AML-193 (cell line): ENCODE measurements at places on chromosomes 6 and 20.

GRCh38 chr6:166361077-166361429 lies 18.7 kb upstream of the SFT2D1 start:
- DNase-seq: peak; percentile 82

DNA sequence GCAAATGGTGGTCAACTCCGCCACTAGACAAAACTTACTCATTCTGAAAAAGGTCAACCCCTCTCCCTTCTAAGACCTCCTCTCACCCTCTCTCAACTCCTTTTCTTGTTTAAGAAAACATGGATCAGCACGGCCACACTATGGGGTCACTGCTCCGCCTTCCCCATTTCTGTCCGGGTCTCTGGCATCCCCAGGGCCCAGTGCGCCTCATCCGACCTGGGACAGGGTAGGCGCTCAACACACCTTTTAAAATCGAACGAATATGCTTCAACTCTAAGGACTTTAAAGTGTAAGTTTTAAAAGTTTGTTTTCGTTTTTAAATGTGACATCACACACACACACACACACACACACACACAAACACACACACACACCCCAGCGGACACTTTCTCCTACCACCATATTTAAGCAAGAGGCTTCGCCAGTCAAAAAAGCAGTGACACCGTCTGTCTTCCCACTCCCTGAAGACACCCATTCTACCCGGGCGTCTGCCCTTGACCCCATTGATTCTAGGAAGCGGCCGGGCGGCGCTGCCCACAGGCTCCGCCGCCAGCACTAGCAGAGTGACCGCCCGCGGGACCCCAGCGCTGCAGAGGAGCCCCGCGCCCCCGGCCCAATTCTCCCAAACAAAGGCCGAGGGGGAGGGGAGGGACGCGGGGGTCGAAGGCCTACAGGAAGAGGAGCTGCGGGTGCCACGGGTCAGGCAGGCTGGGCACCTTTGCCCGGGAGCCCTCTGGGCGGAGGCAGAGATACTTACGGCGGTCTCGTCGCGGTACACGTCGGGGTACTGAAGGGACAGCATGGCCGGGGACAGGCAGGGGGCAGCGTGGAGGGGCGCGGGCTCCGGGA lies 568 bp downstream of the PREP start:
- DNase-seq: peak; percentile 82

GRCh38 chr20:17223553-17223952 lies 3.3 kb upstream of the PCSK2 start:
- no peak for DNase-seq

GRCh38 chr20:48538856-48539255 lies 288.9 kb downstream of the PREX1 start:
- no peak for DNase-seq

DNA sequence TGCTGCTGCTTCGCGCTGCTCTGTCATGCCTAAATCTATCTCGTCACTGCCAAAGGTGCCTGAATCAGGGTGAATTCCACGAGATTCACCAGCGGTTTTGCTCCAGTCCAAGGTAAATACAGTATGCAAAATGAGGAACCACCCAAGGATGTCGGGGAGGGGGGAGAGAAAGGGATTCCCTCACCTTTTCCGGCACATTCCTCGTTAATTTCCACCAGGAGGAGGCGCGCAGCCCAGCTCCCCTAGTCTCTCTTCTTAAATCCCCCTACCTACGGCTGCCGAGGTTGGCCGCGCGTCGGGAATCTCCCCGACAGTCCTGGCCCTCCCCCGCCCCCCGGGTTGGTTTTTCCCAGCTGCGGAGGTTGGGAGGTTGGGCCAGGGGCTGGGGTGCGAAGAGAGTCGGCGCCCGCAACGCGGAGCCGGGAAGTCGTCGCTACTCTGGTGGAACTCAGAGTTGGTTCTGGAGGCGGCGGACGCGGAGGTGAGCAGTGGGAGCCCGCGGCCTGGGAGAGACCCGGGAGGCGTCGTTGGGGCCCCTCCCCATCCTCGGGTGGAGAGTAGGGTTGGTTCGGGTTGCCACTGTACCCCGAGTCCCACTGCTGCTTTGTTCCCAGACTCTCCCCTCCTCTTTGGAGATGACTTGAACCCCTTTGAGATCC lies at the start of gene TPBG:
TPBG (plus strand) TSS at position 390 of the 659 bp plus-strand sequence. CDS start 1,145 bp downstream, outside the sequence.
- no peak for DNase-seq

DNA sequence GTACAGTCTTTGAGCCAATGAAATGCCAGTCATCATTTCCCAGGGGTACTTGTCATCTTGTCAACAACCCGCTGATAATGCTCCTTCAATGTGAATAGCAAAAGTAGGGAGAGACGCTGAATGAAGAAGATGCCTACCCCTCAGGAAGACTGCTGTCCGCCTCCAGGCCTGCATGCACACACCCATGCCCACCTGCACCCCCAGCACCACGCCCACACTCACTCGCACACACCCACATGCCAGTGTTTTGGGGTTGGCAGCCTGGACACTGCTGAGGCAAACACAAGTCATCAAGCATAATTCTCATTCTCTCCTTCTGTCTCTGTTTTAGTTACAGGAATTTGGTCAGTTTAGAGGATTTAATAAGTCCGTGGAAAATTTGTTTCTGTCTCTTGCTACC lies 63.6 kb downstream of the SYTL3 start:
- no peak for DNase-seq

- DNase-seq: no peak
Observed at GRCh38 chr6:157174731-157175130, 148.6 kb downstream of the TMEM242 start.

DNA sequence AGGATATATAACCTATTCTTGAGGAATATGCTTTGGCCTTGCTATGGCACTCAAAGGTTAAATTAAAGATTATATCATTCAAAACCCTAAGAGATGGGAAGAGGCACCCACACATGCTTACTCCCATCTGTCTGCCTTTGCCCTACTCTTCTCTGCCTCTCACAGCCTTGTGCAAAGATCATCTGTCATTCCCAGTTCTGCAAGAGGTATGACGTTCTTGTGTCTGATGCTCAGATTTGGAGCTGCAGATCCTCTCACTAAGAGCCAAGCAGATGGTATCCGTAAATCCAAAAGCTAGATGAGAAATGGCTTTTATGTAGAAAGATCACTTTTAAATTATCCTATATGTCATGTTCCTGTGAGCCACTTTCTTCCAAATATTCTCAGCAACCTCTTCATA lies 112.0 kb downstream of the GPR63 start:
- DNase-seq: no peak

GRCh38 chr6:43052842-43053544 lies 658 bp downstream of the CUL7 start:
- no peak for DNase-seq

DNA sequence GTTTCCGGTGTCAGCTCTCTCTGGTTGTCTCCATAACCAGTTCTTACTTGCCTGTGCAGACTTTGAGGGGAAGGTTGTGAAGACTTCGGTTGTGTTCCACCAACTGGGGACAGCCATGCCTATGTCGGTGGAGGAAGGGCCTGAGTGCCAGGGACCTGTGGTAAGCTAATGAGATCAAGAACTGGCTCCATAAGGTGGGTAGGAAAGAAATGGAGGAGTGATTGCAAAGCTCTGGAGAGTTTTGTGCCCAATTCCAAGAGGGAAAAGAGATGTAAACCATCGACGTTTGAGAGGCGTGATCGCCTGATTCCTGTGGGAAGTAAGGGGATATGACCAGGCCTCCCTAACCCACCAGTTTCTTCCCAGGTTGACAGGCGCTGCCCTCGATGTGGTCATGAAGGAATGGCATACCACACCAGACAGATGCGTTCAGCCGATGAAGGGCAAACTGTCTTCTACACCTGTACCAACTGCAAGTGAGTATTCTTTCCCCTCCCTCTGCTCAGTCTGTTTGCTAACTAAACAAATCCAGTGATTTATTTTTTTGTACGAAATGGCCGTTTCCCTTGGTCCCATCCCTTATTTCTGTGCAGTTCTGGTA lies 893 bp downstream of the POLR1H start:
- DNase-seq: peak; percentile 28

GRCh38 chr20:35117196-35117595 lies 24.6 kb upstream of the TRPC4AP start:
- DNase-seq: no peak

GRCh38 chr6:45495429-45496084 lies 117.8 kb upstream of the SUPT3H start:
- peak; percentile 86 for DNase-seq

DNA sequence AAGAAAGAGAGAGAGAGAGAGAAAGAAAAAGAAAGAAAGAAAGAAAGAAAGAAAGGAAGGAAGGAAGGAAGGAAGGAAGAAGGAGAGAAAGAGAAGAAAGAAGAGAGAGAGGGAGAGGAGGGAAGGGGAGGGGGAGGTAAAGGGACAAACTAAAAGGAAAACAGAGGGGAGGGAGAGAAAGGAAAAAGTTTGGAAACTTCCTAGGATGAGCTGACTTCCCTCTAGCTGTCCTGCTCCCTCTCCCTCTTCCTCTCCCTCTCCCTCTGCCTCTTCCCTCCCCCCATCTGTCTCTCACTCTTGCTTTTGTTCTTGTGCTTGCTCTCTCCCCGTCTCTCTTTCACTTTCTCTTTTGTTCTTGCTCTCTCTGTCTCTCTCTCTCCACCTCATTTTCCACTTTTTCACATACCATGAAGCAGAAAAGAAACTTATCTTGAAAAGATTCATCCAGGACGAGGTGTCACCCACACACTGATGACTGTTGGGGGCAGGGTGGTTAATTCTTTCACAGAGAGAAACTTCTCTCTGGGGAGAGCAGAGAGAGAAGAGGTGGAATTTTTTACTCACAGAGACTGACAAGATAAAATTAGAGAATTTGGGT lies 56.4 kb upstream of the DUSP22 start:
- no peak for DNase-seq

GRCh38 chr6:146601352-146601751 lies 2.6 kb downstream of the ADGB start:
- DNase-seq: no peak
